ENCODE measurements at places on chromosomes 4 and X. TPM values are rescaled to one million over a fixed set of nuclear protein-coding genes. Genes with fewer than 3 reads are reported as not detected.

MAGEA12 gene
- not detected for total RNA-seq

TACR3 gene
- under 0.01 TPM for total RNA-seq

EPGN gene
- 0.26 TPM for total RNA-seq

TMEM35A gene
- total RNA-seq = 11.6 TPM

KLHL4 gene
- total RNA-seq = 3.5 TPM

MTNR1A gene
- total RNA-seq = not detected

BMPR1B gene
- total RNA-seq = 0.17 TPM

SOWAHD gene
- total RNA-seq = 0.26 TPM

FAM47E gene
- total RNA-seq = 1.0 TPM

FRMD7 gene
- 0.26 TPM for total RNA-seq

AFP gene
- total RNA-seq = 0.83 TPM

TRIM60 gene
- total RNA-seq = not detected

DCTD gene
- total RNA-seq = 88.8 TPM

ERAS gene
- total RNA-seq = not detected

SNCA gene
- 6.8 TPM for total RNA-seq

CYLC1 gene
- not detected for total RNA-seq

QRFPR gene
- not detected for total RNA-seq

DDX53 gene
- total RNA-seq = not detected

FGFBP2 gene
- total RNA-seq = not detected

RS1 gene
- total RNA-seq = not detected

ALAS2 gene
- not detected for total RNA-seq

DSPP gene
- total RNA-seq = not detected

TMPRSS11A gene
- not detected for total RNA-seq

PPEF1 gene
- total RNA-seq = under 0.01 TPM

YY2 gene
- total RNA-seq = 1.0 TPM

TLR10 gene
- total RNA-seq = not detected

KIT gene
- total RNA-seq = 0.50 TPM

CDKL2 gene
- 2.3 TPM for total RNA-seq

TREX2 gene
- 1.8 TPM for total RNA-seq

SORCS2 gene
- total RNA-seq = 0.17 TPM

CT45A5 gene
- total RNA-seq = not detected

HSFX3 gene
- total RNA-seq = not detected

PFKFB1 gene
- not detected for total RNA-seq

SULT1E1 gene
- total RNA-seq = not detected

GASK1B gene
- 23.6 TPM for total RNA-seq

MTCP1 gene
- total RNA-seq = 16.0 TPM
